ENCODE measurements at places on chromosomes 2 and 18.

- DNase-seq = no peak
Measured at GRCh38 chr2:152606941-152607340, 110.3 kb downstream of the PRPF40A start.

DNA sequence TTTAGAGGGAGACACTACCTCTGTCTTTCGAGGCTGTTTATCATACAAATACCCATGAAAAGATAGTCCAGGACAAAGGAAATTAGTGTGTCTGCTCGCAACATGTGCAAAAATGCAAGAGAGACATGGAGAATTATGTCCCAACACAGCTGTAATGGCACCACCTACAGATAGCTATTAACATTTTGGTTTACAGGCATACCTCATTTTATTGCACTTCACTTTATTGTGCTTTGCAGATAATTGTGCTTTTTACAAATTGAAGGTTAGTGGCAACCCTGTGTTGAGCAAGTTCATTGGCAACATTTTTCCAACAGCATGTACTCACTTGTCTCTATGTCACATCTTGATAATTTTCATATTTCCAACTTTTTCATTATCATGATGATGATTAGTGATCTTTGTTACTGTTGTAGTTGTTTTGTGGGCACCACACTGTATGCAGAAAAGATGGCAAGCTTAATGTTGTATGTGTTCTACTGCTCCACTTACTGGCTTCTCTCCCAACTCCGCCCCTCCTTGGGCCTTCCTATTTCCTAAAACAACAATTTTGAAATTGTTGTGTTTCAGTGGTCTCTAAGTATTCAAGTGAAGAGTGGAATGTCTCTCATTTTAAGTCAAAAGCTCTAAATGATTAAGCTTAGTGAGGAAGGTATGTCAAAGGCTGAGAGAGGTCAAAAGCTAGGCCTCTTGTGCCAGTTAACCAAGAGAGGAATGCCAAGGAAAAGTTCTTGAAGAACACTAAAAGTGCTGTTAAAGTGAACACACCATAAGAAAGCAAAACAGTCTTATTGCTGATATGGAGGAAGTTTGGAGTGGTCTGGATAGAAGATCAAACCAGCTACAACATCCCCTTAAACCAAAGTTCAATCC, 52.0 kb downstream of the ANKRD12 start:
- no peak for DNase-seq

DNA sequence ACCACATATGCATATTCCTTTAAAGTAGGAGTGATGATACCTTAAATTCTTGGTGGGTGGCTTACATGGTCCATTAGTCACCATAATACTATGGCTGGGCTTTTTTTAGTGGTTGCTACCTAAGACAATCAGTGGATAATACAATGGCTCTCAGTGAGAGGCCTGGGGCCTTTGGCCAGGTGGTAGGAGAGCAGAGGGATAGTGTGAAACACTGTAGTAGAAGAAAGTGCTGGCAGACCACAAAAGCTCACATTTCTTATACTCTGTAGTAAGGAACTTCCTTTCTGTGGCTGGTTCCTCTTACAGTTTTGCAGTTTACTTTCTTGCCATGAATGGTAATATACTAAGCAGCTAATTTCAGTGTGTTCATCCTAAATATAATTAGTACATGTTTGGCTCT, 583.5 kb downstream of the XIRP2 start:
- DNase-seq = no peak

DNA sequence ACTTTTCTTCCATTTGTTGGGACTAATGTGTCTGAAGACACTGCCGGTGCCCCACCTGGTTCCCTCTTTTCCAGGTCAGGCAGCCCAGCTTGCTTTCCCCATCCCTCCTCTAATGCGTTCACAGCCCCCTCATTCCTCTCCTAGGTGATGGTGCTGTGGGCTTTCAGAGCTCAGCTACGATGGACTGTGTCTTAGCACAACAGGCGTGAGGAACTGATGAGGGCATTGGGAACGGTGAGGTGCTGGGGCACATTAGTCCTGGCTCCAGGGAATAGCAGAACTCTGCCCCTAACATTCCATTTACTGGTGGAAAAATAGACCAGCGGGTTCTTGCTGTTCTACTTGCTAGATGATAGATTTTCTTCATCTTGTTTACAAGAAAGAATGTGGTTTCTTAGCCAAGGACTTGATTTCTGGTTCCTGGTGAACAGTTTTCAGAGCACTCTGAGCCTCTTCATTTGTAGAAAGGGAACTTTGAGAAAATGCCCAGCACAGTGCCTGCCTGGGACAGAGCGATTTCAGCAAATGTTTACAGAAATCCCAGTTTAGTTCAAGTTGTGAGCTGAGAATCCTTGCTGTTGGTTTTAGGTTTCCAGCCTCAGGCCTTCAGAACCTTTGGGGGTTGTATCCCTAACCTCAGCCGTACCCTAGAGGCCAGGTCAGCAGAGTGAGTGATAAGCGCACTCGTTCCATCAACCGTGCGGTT, 42.5 kb downstream of the LDLRAD4 start:
- no peak for DNase-seq

DNA sequence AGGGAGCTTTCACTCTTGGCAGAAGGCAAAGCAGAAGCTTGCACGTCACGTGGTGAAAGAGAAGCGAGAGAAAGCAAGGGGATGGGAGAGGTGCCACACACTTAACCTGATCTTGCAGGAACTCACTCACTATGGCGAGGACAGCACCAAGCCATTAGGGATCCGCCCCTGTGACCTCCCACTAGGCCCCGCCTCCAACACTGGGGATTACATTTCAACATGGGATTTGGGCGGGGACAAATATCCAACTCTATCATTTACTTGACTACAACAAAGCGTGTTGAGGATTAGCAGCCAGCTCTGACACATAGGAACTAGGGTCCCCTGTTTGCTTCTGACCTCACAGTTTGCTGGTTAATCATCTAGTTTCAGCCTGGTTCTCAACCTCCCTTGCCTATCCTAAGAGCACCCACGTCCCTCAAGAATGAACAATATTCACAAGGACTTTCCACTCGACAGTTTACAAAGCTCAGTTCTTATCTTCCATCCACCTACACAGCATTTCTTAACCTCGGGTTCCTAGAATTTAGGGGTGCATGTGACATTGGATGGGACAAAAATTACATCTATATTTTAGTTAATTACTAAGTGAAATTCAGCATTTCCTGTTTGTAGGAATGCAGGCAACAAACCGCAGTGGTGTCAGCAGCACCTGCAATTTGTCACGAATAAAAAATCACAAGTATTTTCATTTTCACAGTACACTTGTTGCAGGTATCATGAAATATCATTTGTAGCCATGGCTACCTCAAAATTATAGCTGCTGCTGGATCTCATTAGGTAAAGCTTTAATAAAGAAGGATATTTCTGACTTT, 36.0 kb downstream of the LBH start:
- DNase-seq = no peak

- DNase-seq = peak; percentile 67
Measured at GRCh38 chr2:216428618-216429350, 16.5 kb downstream of the SMARCAL1 start.

DNA sequence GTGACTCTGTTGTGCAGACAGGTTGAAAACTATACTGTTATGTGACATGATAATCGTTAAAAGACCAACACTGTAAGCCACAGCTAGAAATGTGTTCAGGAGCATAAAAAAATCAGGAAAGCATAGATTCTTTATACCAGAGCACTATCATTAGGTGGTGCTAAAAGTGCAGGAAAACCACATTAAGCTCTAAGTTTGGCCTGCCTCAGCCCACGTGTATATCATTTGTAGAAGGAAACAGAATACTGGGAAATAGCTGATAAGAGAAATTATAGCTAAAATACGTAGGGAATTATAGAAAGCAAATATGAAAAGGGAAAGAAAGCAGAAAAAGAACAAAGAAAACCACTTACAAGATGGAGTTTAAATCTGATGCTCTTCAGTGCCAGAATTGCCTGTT, 26.5 kb upstream of the C2orf74 start:
- DNase-seq = no peak

DNA sequence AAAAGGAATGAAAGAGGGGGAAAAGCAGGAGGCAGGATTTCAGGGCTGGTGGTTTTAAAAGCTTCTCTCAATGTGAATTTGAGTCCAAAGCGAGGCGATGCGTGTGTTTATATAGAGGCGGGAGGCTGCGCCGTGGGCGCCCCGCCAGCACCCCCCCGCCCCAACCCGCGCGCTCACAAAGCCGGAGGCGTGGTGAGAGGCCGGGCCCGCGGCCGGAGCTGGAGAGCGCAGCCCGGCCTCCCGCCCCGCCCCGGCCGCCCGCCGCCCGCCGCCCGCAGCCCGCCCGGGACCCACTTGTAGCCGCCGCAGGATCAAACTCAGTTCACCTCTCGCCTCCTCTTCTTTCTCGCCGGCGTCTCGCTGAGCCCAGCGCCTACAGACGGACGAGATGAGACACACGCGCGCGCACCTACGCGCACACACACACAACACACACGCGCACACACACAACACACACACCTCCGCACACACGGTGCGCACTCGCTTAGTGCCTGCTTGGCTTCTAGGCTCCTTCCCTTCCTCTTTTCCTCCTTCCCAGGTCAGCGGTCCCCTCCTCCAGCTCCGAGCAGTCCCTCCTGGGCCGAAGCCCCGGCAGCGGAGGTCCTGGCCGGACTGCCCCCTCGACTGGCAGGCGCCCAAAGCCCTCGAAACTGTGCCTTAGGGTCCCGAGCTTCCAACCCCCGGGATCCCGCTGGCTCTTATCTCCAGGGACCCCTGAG, 1.3 kb upstream of the CYP26B1 start:
- DNase-seq = peak; percentile 24

- DNase-seq = no peak
Measured at GRCh38 chr2:238728330-238729260, 119.3 kb upstream of the TWIST2 start.

DNA sequence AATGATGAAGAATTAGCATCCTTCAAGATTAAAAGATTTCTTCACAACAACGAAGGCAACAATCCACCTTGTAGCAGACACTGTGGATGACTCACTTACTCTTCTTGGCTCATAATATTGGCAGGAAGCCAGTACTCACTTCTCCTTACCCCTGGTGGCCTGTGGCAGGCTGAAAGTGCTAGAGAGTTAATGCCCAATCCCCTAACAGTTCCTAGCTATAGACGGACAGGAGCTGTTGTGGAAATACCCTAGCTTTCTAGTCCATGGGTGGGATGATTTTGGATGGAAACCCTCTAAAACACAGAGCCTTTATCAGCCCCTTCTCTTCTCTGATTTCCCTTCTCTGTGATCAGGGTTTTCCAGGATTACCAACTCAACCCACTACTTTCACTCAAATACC, 128.6 kb upstream of the NYAP2 start:
- peak; percentile 59 for DNase-seq

All from NCI-H1436 (cell line).